ENCODE measurements at places on chromosomes 3 and 15. TPM values are rescaled to one million over a fixed set of nuclear protein-coding genes. Genes with fewer than 3 reads are reported as not detected.

DNA sequence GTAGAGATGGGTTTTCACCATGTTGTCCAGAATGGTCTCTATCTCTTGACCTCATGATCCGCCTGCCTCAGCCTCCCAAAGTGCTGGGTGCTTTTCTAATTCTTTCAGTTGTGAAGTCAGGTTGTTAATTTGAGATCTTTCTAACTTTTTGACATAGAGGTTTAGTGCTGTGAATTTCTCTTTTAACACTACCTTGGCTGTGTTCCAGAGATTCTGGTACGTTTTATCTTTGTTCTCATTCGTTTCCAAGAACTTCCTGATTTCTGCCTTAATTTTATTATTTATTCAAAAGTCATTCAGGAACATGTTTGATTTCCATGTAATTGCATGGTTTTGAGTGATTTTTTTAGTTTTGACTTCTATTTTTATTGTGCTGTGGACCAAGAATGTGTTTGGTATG, 63.5 kb upstream of the CCDC54 start:
- no peak for DNase-seq
- no peak overlapping the region for H3K27ac ChIP-seq
- no peaks in the 10 kb centered on the region for H3K27me3 ChIP-seq
- no peak overlapping the region for H3K4me3 ChIP-seq
- no peaks in the 10 kb centered on the region for H3K4me1 ChIP-seq

DNA sequence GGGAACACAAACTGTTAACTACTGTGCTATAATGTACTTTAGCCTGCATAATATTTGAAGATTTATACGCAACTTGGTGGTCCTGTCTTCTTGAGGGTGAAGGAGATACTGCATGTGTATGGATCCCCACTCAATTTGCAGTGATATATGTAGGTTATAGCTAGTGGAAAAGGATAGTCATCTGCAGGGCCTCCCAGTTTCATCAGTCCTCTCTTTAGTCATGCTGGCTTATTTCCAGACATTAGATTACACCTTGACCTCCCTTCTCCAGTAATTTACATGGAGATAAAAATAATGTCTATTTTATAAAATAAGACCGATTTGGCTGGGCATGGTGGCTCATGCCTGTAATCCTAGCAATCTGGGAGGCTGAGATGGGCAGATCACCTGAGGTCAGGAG, 3.7 kb downstream of the NR1D2 start:
- H3K27me3 ChIP-seq, result no peaks in the 10 kb centered on the region
- H3K36me3 ChIP-seq, result no peaks in the 10 kb centered on the region
- H3K4me1 ChIP-seq, result no peaks in the 10 kb centered on the region
- H3K27ac ChIP-seq, result no peak overlapping the region

DNA sequence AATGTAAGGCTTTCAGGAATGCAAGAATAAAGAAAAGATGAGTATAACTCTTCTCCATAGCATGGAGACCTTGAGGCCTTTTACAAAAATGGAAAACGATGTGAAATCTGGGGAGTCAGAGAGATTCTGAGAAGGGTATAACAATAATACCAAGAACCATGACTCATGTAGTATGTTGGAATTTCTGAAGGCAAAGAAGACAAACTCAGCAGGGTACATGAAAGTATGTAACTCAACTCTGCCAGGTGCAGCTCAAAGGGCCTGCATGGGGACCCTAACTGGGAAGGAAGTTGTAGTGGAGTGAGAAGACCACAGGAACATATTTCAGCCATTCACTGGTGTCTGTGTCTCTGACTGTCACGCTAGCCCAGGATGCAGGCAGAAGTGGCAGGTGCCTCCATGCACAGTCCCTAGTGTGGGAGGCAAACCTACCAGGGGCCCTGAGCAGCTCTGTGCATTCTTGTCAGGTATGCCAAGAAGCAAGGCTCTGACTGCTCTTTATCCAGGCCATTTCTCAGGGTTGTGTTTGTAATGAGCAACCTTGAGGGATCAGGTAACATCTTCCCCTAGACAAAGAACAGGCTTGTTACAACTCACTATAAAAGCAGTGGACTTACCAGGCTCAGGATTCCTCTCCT, 57.2 kb downstream of the GPR156 start:
- H3K36me3 ChIP-seq, result no peaks in the 10 kb centered on the region
- no peak overlapping the region for H3K27ac ChIP-seq

DNA sequence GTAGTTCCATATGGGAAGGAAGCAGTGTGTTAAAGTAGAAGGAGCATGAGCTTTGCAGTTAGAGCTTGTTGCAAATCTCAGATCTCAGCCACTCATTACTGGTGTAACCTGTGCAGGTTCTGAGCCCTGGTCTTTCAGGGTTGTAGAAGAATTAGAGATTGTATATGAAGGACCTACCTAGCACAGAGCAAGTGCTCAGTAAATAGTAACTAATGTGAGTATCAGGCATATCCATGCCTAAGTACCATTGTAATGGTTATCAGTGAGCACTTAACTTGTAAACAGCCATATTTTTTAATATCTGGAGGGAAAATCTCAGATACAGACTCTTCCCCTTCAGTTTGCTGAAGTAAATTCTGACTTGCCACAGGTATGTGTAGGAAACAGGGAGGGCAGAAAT, 59.3 kb downstream of the MAP6D1 start:
- peaks cover 22% of the 10 kb centered on the region for H3K36me3 ChIP-seq
- no peak overlapping the region for H3K4me3 ChIP-seq
- H3K4me1 ChIP-seq, result no peaks in the 10 kb centered on the region

DNA sequence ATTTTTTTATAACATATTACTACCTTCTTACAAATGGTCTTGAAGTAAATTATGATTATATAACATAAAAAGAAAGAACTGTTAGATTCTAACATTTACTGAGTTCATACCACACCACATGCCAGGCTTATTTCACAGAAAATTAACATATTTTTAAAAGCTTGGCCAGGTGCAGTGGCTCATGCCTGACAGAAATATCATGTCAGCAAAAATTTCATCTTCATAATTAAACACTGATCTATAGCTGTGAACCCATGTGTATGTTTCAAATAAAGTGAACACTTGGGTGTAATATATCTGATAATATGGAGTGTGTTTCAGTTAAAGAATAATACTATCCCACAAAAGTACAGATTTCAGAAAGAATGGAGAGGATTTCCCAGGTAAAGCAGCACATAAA, 296.5 kb downstream of the SI start:
- no peaks in the 10 kb centered on the region for H3K4me1 ChIP-seq
- H3K27ac ChIP-seq, result no peak overlapping the region
- no peak for DNase-seq

- H3K4me3 ChIP-seq, result no peak overlapping the region
- no peak for DNase-seq
- H3K4me1 ChIP-seq, result no peaks in the 10 kb centered on the region
- H3K27ac ChIP-seq, result no peak overlapping the region
- H3K27me3 ChIP-seq, result no peaks in the 10 kb centered on the region
- H3K36me3 ChIP-seq, result peaks cover 29% of the 10 kb centered on the region
Measured at GRCh38 chr3:45488591-45488990, 100.2 kb downstream of the LARS2 start.

GRCh38 chr15:50183112-50183794, 1.3 kb downstream of the SLC27A2 start:
- no peak for DNase-seq
- H3K27me3 ChIP-seq, result no peaks in the 10 kb centered on the region
- peak overlapping the region; percentile 79 for H3K4me3 ChIP-seq
- peaks cover 13% of the 10 kb centered on the region for H3K4me1 ChIP-seq

DNA sequence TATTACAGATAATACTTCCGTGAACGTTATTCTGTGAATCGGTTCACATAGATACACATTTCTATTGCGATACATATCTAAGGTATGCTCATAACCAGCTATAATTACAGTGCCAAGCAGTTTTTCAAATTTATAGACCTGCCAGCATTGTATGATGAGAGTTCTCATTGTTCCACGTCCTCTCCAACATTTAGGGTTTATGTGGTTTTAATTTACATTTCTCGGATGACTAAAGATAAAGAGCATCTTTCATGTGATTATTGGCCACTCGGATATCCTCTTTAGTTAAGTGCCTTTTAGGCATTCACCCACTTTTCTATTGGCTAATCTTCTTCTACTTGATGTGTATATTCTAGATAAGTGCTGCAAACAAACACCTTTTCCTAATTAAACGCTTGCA, 134.7 kb upstream of the CCDC54 start:
- H3K27ac ChIP-seq, result no peak overlapping the region
- no peak overlapping the region for H3K4me3 ChIP-seq
- no peaks in the 10 kb centered on the region for H3K27me3 ChIP-seq
- no peaks in the 10 kb centered on the region for H3K4me1 ChIP-seq
- DNase-seq, result no peak
- no peaks in the 10 kb centered on the region for H3K36me3 ChIP-seq

Gene ECE2
- not detected for total RNA-seq

Measured in Peyer's patch (tissue), 4 donors.